ENCODE measurements at places on chromosomes 7 and 10. TPM values are rescaled to one million over a fixed set of nuclear protein-coding genes. Genes with fewer than 3 reads are reported as not detected.

The ITGB8 gene
- 7.9 TPM for total RNA-seq

GRCh38 chr10:70186571-70186970, 16.3 kb upstream of the SAR1A start:
- no peak overlapping the region for H3K4me3 ChIP-seq
- no peaks in the 10 kb centered on the region for H3K36me3 ChIP-seq
- H3K27me3 ChIP-seq, result no peaks in the 10 kb centered on the region
- H3K4me1 ChIP-seq, result no peaks in the 10 kb centered on the region
- no peak overlapping the region for H3K27ac ChIP-seq
- no peak for DNase-seq

The MSS51 gene
- total RNA-seq, result not detected

The WNT2 gene
- total RNA-seq, result 6.1 TPM

The INA gene
- total RNA-seq, result not detected

DNA sequence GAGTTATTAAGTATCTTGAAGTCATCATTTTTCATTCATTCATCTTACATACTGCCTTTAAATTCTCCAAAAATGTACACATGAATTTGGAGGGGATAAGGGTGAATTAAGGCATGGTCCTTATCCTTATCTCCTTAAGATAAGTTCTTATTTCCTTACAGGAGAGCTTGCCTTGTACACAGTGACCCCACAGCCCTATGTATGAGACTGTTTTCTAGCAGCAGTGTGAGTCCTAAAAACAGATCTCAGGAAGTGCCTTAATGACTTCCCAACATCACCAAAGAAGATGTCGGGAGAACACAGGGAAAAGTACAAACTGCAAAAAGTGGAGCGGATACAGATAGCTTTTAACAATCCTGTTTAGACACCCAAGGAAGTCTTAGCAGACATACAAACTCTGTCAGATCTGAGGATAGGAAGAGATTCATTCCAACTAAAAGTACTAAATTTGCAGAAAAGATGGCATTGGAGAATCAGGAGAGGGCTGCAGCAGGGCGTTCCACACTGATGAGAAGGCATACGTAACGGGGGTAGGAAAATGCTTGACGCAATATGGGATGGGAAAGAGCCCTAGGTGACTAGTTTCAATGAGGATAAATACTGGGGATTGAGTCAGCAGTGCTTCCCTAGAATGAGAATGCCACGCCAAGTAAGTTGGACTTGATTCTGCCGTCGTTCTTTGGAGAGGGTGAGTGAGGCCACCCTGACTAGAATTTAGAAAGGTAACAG, 570.2 kb downstream of the PARD3 start:
- H3K4me1 ChIP-seq, result no peaks in the 10 kb centered on the region
- no peaks in the 10 kb centered on the region for H3K36me3 ChIP-seq
- DNase-seq, result no peak
- no peak overlapping the region for H3K27ac ChIP-seq

DNA sequence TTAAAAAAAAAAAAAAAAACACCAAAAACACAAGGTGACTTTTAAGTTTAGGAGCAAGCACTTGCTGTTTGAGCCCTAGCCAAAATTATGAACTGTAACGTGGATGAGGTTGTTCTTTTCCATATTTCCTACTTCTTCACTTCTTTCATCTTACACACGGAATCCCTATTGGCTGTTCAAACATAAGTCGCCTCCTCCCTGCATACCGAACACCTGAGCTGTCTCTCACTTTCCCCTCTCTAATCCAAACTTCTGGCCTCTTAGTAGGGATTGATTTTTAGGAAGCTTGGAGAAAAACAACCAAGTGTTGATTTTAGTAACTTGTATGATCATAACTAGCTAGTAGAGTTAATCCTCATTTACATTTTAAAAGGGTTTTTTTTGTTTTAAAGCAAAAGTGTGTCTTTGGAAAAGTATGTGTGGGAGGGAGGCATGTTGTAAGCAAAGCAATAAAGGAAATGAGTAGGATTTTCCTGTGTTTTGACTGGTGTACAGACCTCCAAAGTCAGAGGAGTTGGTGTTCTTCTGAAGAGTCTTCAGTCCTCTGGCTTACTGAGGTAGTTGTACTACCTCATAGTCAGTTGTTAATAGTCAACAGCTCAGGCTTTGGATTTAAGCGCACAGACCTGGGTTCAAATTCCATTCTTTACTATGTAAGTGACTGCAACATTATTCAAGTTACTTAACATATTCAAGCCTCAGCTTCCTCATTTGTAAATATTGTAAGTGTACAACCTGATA, 39.3 kb downstream of the RABGEF1 start:
- H3K27ac ChIP-seq, result no peak overlapping the region
- H3K27me3 ChIP-seq, result no peaks in the 10 kb centered on the region
- peaks cover 52% of the 10 kb centered on the region for H3K36me3 ChIP-seq
- no peaks in the 10 kb centered on the region for H3K4me1 ChIP-seq
- no peak for DNase-seq
- H3K4me3 ChIP-seq, result no peak overlapping the region

The CLCN1 gene
- not detected for total RNA-seq

All from ascending aorta (tissue), 2 donors.